ENCODE measurements at places on chromosomes 11 and 22.

GRCh38 chr22:17871726-17872458 lies 97.6 kb upstream of the BID start:
- no peak for DNase-seq

GRCh38 chr11:34074391-34074790 lies 22.9 kb downstream of the CAPRIN1 start:
- DNase-seq, result no peak

- DNase-seq, result no peak
Observed at GRCh38 chr11:111871693-111872161, 346 bp upstream of the ALG9 start.

DNA sequence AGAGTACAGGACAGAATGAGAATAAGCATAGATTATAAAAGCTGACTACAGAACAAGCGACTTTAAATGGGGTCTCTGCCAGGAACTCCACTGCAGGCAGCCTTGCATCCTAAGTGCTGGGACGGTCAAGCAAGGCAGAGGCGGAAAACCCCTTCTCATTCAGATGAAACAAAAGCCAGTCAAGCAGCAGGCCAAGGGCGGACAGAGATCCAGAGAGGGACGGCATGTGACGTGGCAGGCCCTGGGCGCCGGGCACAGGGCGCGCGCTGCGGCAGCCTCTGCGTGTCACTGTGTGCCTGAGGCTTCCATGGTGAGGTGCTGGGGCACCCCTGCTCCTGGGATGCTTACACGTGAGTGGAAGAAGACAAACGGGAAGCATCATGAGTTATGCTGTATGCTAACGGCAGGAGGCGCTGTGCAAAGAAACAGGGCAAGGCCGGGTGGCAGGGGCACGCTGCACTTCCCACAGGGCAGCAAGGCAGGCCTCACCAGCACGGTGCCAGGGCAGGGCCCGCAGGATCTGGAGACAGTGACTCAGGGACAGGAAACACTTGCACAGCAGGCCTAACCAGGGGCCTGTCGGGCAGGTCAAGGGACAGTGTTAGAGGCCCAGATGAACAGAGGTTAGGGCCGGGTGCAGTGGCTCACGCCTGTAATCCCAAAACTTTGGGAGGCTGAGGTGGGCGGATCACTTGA lies 6.2 kb downstream of the TOLLIP start:
- no peak for DNase-seq

DNA sequence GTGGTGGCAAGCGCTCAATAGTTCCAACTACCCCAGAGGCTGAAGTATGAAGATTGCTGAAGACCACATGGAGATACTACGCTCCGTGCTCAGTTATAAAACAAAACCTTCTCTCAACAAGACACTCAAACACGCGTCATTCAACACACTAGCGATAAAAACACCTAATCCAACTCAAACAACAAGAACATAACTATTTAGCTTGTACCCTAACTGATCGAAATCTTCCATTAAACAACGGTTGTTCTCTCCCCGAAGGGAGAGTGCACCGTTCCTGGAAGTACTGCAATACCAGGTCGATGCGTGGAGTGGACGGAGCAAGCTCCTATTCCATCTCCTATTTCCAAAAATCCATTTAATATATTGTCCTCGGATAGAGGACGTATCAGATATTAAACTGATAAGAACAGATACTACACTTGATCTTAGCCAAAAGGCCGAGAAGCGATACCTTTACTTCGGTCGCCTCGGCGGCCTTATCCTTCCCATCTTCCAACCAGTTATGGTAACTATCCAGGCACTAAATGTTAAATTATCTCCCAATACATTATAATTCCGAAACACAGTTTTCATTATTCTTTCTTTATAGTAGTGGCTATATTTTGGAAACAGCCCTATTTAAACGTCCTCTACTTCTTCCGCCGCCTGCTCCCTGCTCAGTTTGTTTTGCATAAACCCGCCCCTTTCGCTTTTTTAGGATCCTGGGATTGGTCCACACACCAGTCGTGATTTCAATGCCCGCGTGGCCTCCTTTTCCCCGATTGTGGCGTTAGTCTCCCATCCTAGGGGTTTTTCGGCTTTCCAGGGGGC lies 2.2 kb upstream of the WDR74 start:
- peak; percentile 94 for DNase-seq

DNA sequence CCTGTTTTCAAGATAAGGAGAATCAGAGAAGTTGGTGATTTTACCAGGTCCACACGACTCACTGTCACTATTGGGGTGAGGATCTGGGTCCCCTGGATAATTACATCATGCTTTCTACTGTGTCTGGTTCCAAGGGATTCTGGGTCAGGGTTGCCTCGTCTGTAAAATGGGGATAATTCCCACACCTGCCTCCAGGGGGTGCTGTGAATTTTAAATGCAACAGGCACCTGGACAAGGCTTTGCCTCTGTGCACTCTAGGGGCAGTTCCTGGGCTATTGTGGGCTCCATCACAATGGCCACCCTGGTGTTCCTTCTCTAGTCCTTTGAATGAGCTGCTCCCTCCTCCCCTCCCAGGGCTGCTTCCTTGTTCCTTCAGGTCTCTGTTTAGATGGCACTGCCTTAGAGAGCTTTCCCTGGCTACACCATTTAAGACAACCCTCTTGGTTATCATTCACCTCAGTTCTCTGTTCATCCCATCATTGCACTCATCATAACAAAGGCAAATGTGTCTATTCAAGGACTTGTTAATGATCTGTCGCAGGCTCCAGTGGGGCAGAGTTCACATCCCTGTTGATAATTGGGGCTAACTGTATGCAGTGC lies 178.6 kb downstream of the MIAT start:
- peak; percentile 2 for DNase-seq

DNA sequence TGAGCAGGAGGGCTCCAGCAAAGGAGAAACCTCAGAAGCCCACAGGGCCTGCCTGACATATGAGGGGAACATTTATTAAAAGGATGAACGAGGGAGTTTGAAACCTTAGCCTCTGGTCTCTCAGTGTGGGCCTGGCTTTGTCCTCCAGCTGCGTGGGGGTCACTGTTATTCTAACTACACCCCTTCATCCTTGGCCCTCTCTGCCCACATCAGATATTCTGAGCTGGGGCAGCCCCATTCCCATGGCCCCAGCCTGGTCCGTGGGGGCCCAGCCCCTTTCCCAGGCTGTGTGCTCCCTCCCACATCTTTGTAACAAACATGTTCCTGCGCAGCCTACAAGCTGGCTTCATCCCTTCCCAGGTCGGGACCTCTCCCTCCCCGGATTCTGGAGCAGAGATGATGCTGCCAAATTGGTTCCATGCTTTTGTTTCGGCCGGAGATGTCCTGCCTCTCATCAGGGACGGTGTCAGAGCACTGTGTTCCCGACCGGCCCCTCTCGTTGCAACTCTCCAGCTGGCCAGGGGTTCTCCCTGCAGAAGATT lies 4.0 kb downstream of the FXYD6 start:
- no peak for DNase-seq

All from NCI-H1417 (cell line).